Smooth muscle cell of the brain vasculature (primary cell): ENCODE measurements at places on chromosomes 1 and 21.

DNA sequence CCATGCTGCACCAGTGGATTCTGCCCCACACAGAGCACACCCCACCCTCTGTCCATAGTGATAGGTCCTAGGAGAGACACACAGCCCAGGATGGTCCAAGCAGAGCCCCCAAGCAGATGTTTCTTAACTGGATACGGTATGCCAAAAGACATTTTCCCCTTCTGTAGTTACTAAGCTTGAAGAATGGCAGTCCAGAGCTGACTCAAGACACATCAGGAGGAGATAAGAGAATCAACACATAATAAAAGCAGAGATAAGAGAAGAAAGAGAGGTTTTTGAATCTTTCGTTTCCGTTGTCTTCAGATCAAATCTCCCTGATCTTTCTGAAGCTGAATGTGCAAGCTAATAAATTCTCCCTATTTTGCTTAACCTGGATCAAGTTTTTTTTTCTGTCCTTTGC lies 21.8 kb upstream of the CASQ2 start:
- no peak for DNase-seq

DNA sequence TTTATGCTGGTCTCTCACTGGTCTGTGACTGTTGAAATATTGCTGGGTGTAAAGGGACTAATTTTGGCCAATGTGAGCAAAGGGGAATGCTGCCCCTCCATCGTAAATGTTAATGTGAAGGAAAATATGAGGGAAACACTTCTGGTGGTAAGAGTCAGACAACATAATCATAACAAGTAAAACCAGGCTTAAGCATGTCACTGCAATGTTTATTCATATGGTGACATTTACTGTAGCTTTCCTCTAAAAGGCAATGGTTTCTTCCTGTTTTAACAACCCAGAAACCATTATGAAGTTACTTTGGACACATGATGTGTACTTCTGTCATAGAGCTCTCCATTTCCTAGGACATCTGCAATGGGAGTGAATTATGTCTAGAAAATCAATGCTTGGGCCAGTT lies 358.0 kb downstream of the LMO4 start:
- DNase-seq, result no peak

- DNase-seq, result no peak
Observed at GRCh38 chr1:22855668-22856606, 116.7 kb downstream of the LACTBL1 start.

DNA sequence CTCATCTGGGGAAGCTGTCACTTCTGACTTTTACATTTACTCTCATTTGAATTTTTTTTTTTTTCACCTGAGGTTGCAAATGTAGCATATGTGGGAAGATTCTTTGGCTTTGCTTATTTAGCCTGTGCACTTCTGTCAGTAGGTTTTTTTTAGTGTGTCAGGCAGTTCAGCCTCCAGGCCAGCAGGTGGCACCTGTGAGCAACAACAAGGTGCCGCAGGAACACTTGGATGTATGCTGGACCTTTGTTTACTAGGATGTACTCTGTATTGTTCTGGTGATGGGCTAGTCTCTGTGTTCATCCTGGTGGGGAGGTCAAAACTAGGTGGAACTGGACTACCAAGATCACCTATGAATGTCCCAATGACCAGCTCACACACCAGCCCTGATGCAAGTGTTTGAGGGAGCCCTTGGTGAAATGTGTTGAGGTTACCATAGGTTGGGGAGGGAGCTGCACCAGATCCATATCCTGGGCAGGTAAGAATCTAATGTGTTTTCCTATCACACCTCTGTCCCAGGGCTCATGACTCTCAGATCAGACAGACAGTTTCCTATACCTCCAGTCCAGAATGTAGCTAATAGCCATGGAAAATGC lies 618.2 kb downstream of the BRINP3 start:
- DNase-seq, result no peak

- DNase-seq, result peak; percentile 62
Observed at GRCh38 chr1:169779970-169780369, 14.7 kb downstream of the METTL18 start.

DNA sequence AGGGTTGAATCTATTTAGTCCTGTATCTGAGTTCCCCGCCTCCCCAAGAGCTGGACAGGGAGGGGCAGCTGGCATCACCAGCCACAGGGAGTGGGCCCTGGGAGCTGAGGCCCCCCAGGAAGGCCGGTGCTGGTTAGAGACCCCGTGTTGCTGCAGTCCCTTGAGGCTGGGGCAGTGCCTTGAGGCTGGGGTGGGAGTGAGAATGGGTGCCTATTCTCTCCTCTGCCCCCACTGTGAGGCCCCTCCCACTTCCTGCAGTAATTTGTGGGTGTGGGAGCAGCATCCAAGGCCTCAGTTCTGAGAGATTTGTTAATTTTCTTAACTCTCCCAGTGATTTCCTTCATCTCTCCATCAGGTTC lies 2.5 kb upstream of the TRAPPC3 start:
- no peak for DNase-seq

GRCh38 chr1:34800214-34800613 lies 7.4 kb downstream of the GJA4 start:
- DNase-seq, result no peak

GRCh38 chr1:200107004-200107470 lies 79.5 kb downstream of the NR5A2 start:
- no peak for DNase-seq

DNA sequence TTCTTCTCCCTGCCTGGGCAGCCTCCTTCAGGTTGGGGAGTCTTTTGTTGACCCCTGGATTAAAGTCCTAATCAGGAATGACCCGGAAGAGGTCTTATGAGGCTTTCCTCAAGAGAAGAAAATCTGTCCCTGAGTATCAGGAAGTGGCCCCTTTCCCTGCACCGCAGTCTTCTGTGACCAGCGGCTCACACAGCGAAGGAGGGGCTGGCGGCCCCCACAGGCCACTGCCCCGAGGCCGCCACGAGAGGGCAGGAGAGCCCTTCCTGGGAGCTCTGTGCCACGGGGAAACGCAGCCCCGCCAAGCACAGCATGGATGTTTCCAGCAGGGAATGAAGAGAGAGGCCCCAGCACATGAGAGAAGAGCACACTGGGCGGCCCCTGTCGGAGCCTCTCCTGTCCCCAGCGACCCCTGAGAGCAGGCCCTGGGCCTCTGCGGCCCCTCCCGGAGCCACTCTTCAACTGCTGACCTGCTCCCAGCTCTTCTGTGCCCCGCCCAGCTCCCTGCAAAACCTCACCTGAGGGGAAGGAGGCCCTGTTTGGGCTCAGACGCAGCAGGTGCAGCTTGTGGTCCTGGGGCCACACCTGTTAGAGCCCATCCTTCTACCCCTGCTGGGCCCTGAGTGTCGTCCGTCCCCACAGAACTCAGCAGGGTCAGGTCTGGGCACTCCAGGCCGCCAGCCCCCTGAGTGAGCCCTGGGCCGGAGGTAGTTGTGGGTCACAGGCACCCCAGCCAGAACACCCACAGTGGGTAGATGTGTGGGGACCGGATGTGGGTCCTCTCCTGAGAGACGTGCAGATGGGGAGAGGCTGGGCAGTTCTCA lies 4.9 kb upstream of the POFUT2 start:
- peak; percentile 85 for DNase-seq

DNA sequence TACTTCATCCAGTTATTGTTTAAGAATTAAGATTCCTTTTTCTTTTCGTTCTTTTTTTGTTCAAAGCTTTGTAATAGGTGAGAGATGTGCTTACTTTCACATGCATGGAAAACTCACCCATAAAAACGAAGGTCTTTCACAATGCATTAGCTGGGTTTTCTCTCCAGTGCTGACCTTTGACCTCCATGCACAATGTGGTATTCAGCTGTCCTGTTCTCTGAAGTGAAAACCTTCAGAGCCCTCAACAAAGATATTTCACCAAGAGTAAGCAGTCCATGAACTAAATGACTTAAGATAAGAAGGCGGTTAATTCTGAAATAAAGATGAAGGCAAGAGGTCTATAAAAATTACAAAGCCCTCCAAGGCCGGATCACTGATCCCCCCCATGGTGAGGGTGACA lies 77.1 kb upstream of the IPO9 start:
- DNase-seq, result no peak

GRCh38 chr1:113042285-113043143 lies 30.5 kb upstream of the LRIG2 start:
- peak; percentile 74 for DNase-seq

GRCh38 chr1:43280692-43281091 lies 4.7 kb downstream of the C1orf210 start:
- DNase-seq, result no peak

GRCh38 chr1:22415489-22415888 lies 36.2 kb upstream of the ZBTB40 start:
- DNase-seq, result no peak

DNA sequence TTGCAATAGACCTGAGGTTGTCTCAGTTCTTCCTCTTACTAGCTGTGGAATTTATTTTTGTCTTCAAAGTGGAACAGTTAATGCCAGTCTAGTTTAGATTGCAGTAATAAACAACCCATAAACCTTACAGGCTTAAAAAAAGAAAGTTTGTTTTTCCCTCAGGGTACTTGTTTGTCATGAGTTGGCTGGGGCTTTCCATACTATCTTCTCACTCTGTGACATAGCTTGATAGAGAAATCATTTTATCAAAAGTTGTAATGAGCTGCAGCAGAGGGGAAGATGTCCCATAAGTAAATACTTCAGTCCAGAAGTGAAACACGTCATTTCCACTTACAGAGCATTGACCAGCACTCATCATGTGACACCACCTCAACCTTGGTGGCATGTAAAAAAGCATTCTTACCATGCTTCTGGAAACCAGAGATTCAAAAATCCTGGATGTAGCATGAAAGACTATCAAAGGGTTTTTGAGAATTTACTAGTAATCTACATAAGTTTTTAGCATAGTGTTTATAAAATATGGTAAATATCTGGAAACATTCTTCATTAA lies 62.8 kb upstream of the COL11A1 start:
- DNase-seq, result no peak

GRCh38 chr1:234525099-234525799 lies 46.3 kb upstream of the TARBP1 start:
- no peak for DNase-seq

GRCh38 chr1:179807291-179807690 lies 64.2 kb downstream of the FAM163A start:
- DNase-seq, result no peak

DNA sequence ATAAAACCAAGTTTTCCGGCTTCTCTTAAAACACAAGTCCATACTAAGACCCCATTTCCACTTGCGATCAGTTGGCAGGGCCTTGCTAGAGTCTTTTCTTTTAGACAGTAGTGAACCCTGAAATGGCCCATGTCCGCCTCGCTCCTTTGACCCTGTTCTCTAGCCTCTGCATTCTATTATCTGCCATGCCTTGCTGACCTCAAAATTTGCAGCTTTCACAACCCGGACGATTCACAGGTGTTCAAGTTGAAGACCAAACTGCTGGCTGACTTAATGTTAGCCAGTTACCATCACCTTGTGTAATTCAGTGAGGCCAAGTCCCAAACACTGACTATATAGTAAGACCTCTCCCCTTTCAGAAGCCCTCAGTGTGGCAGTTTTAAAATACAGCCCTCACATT lies 174.2 kb downstream of the PCP4 start:
- DNase-seq, result no peak

- DNase-seq, result no peak
Observed at GRCh38 chr1:14914351-14914988, 239.1 kb upstream of the TMEM51 start.

- no peak for DNase-seq
Observed at GRCh38 chr1:97816927-97817326, 103.9 kb downstream of the DPYD start.

DNA sequence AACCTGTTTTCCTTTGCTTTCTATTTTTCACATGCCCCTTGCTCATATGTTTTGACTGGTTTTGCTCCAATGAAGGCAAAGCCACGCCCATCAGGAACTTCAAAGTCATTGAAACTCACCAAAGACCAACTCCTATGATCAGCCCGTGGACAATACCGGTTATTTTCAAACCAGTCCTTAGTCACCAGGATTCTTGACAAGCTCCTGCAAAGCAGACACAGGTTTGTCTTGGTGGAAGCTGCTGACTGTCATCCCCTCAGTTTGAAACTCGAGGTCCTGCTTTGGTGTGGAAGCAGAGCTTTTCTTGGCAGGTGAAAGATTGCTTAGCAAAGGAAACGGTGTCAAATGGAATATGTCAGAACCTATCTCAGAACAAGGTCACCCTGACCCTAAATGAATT lies 384.7 kb upstream of the CXADR start:
- DNase-seq, result no peak

DNA sequence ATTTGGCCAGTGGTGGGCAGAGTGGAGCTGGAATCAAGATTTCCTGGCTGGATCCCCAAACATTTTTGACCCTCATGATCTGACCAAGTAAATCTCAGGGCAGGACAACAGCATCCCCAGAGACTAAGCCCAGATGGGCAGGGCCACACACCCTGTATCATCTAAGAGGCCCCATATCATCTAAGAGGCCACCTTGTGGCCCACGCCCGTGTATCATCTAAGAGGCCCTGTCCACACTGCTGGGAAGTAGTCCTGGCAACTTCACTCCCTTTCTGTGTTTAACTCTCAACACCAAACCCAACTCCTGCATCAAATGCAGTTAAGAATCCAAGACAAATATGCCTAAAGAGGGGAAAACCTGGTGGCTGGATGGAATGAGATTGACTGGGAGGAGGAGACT lies 81.6 kb upstream of the SSX2IP start:
- no peak for DNase-seq

DNA sequence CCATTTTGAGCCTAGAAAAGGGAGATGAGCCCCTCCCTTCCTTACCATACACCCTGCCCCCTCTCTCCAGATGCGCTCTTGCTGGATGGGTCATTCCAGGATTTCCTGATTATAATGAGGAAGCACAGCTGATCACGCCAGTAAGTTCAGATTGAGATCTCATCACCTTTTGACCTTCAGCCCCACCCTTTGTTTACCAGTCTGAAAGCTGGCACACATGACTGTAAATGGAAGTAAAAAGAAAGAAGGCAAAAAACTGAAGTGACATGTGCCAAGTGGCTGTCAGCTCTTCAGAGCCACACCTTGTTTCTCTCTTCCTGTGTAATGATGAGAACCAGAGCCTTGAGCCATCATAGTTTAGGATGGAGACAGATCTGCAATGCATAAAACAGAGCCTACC lies 27.9 kb downstream of the S1PR1 start:
- no peak for DNase-seq

- no peak for DNase-seq
Observed at GRCh38 chr1:40092241-40092640, 4.8 kb downstream of the PPT1 start.

- no peak for DNase-seq
Observed at GRCh38 chr1:212852105-212852688, 4.7 kb upstream of the SPATA45 start.

DNA sequence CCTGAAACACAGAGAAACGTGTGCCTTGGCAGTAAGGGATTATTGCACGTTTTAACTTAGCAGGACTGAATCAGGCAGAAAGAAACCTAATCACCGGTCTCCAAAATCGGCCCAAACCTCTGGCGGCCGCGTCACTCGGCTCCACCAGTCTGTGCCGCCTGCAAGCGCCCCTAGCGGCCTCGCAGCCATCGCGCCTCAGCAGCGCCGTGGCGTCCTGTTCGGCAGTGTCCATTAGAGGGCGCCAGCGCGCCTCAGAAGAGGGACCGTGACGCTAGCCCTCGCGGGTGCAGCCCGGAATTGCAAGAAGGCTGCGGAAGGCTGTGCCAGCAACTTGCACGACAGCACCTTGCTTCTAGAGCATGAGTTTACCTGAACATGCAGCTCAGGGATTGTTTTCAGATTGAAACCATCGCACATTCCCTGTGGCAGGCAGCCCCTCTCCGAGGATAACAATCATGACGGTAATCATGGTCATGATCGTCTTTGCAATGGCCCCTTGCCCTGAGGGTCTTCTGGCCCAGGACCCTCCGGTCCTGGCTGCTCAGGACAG lies 164.4 kb downstream of the TRIM33 start:
- peak; percentile 95 for DNase-seq
